ENCODE measurements at places on chromosomes 2 and 18. TPM values are rescaled to one million over a fixed set of nuclear protein-coding genes. Genes with fewer than 3 reads are reported as not detected.

Gene PCARE
- 0.14 TPM for total RNA-seq

Gene CHRNA1
- total RNA-seq, result not detected

Gene TBC1D8
- 12.8 TPM for total RNA-seq

DNA sequence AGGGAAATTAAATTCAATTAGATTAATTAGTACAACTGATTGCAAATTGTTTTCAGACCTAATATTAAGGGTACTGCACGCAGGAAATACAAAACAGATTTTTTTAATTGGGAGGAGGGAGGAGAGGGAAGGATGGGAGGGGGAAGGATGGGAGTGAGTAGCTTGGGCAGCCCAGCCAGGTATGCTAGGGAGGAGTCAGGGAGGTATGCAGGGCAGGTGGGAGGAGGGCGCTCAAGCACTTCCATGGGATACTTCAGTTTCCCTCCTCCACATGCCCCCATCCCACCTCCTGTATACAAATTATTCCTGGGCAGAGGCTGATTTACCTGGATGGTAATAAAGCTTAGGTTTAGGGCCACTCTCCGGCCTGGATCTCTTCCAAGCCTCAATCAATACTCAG lies 76.6 kb upstream of the CAPN13 start:
- no peak for DNase-seq

DNA sequence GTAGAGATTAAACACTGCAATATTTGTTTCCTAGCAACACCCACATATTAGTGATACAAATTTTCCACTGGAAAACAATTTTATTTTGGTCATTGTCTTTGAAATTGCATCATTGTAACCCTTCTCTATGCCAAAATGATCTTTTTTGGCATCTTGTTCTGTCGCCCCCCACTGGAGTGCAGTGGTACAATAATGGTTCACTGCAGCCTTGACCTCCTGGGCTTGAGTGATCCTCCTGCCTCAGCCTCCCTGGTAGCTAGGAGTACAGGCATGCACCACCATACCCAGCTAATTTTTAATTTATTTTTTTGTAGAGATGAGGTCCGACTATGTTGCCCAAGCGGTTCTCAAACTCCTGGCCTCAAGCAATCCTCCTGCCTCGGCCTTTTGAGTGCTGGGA lies 117.4 kb downstream of the PIK3C3 start:
- no peak for DNase-seq

DNA sequence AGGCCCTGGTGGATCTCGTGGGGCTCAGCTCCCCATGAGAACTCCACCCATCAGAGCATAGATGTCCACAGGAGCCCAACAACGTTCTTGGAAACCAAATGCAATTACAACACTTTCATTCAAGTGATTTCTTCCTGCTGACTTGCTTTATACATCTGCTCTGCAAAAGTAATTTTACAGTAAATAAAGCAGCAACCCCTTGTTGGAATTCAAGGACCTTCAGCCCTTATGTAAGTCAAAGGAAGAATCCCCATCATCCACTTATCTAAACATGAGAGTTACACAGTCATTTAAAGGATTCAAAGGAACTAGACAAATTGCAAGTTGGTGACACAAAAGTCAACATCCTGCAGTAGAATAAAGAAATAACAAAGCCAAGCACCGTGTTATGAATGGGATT lies 17.1 kb upstream of the ANTXR1 start:
- DNase-seq, result no peak
